Trophoblast cell (in vitro differentiated cells and primary cell): ENCODE measurements at places on chromosomes 1 and 21.

DNA sequence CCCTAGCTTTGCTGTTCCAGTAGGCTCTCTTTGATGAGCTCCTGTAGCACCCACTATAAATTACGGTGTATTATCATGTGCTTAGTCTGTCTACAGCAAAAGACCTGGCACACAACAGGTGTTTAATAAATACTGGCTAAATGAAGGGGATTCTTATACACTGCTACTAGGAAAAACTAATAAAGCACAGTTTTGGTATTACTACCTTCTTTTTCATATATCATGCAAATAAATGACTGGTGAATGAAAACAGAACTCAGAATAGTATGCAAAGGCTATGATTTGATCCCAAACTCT is 26.4 kb downstream of the WDR26 start:
- H3K36me3 ChIP-seq: peaks cover 22% of the 10 kb centered on the region
- no peaks in the 10 kb centered on the region for H3K4me1 ChIP-seq
- DNase-seq: no peak
- H3K27me3 ChIP-seq: no peaks in the 10 kb centered on the region
- no peak overlapping the region for H3K4me3 ChIP-seq

- no peak overlapping the region for H3K27ac ChIP-seq
- H3K36me3 ChIP-seq: no peaks in the 10 kb centered on the region
- H3K4me1 ChIP-seq: no peaks in the 10 kb centered on the region
- no peaks in the 10 kb centered on the region for H3K27me3 ChIP-seq
- no peak overlapping the region for H3K4me3 ChIP-seq
These were observed 86.1 kb upstream of the CYYR1 start for GRCh38 chr21:26659182-26659581.

- DNase-seq: peak; percentile 57
- H3K4me1 ChIP-seq: peaks cover 12% of the 10 kb centered on the region
- H3K27me3 ChIP-seq: no peaks in the 10 kb centered on the region
These were observed 28.9 kb downstream of the S100A6 start for GRCh38 chr1:153506831-153507413.

- no peaks in the 10 kb centered on the region for H3K36me3 ChIP-seq
- H3K27me3 ChIP-seq: no peaks in the 10 kb centered on the region
- H3K27ac ChIP-seq: no peak overlapping the region
- DNase-seq: no peak
These were observed 6.0 kb downstream of the RGL1 start for GRCh38 chr1:183810756-183811544.

GRCh38 chr1:45979778-45980176 is 152.7 kb downstream of the PIK3R3 start:
- no peak overlapping the region for H3K4me3 ChIP-seq
- H3K27ac ChIP-seq: no peak overlapping the region

GRCh38 chr1:228927946-228928898 is 192.9 kb downstream of the RHOU start:
- H3K36me3 ChIP-seq: no peaks in the 10 kb centered on the region

GRCh38 chr21:43949499-43950208 is 62.5 kb upstream of the TRAPPC10 start:
- no peaks in the 10 kb centered on the region for H3K36me3 ChIP-seq
- no peak overlapping the region for H3K4me3 ChIP-seq
- no peak overlapping the region for H3K27ac ChIP-seq

DNA sequence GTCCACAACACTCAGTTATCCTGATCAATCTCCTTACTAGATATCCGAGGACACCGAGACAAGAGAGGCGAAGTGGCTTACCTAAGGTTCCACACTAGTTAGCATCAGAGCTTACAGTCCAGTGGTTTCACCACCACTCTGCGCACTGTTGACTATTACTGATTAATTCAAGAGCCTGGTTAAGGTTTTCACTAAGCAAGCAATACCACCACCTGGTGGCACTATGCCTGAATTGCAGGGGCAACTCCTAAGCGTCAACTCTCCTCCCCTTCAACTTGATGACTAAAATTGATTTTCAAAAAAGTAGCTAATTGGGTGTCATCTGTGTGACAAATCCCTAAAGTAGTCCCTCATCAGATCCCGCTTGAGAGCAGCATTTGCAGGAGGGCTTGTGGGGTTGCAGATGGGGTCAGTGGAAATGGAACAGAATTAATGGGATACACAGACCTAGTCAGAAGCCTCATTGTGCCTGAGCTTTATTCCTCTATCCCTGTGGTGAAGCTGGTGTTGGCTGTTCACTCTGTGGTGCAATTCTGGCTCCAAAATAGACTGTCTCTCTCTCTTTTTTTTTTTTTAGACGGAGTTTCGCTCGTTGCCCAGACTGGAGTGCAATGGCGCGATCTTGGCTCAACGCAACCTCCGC is 9.1 kb downstream of the TTC22 start:
- H3K4me3 ChIP-seq: no peak overlapping the region
- no peak for DNase-seq
- H3K27ac ChIP-seq: no peak overlapping the region
- no peaks in the 10 kb centered on the region for H3K36me3 ChIP-seq

DNA sequence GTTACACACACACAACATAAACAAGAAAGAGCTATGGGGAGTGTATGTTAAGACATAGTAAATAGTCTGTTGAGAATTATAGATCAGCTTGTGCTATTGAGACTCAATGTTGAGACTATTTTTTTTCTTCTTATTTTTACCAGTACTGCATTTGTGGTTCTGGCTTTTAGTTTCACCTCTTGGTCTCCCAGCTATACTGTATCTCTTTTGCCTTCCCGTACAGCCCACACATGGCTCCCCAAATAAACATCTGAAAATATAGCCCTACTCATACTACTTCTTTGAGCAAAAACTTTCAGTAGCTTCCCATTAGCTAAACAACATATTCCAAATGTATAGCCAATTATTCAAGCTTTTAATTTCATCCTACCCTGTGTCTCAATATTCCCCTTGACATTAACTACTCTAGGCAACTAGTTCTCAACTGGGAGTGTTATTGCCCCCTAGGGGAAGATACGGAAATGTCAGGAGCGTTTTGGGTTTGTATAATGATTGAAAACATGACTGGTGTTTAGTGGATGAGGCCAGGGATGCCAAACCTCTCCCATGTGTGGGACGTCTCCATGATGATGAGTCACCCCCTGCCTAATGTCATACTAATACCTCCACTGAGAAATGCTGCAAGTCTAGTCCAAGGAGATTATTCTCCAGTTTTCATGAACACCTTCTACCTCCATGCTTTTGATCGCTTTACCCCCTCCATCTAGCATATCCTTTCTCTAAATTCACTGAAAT is 6.8 kb downstream of the RPE65 start:
- peak; percentile 80 for DNase-seq
- no peaks in the 10 kb centered on the region for H3K27me3 ChIP-seq
- H3K4me1 ChIP-seq: no peaks in the 10 kb centered on the region
- no peaks in the 10 kb centered on the region for H3K36me3 ChIP-seq
- no peak overlapping the region for H3K4me3 ChIP-seq
- H3K27ac ChIP-seq: no peak overlapping the region
